ENCODE measurements at places on chromosomes 5 and 9.

- no peak for DNase-seq
These were observed 158.1 kb downstream of the ARRDC3 start for GRCh38 chr5:91224969-91225368.

- DNase-seq = no peak
These were observed 293.1 kb downstream of the PSAT1 start for GRCh38 chr9:78590068-78590467.

DNA sequence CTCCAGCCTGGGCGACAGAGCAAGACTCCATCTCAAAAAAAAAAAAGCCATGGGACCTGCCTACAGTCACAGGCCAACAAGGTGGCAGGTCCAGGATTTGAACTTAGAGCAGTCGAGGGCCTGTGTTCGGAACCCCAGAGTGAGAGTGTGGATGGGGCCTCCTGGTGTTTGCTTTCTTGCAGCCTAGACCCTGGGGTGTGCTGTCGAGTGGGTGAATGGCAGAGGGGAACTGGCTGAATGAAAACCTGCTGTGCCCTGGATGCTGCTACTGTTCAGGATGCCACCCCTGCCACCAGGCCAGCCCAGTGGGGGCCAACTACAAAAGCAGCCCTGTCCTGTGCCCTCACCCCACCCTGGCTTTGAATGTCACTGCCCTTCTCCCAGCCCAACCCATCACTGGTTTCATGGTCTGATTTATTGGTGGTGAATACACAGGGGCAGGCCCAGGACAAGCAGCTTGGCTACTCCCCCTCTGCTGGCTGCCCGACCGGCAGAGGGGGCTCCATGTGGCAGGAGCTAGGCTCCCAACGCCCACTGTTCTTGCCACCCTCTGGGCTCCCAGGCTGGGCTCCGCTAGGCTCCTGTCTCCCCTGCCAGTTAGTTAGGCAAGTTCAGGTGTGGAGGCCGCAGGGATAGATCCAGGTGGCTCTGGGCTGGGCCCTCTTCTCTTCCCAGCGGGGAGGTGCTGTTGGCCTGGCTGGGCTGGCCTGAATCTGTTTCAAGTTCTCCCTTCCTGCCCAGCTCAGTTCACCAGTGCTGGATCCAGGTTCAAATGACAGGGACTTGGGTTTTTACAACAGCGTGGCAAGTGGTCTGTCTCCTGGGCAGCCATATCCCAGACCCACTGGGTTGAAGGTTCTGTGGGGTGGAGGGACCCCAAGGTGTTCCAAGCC is 12.2 kb downstream of the FPGS start:
- DNase-seq = no peak

GRCh38 chr5:32445287-32445758 is 783 bp upstream of the ZFR start:
- no peak for DNase-seq

DNA sequence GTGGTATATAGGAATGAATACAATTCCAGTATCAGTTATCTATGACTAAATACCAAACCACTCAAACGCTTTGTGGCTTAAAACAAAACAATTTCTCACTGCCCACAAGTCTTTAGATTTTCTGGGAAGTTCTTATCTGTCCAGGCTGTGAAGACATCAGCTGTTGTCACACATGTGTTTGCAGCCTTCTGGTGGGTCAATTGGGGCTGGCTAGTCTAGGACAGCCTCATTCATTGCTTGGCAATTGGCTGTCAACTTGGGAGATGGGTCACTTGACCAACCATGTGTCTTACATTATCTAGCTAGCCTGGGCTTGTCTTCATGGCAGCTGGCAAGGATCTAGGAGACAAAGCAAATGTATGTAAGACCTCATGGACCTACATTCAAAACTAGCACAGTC is 53.8 kb upstream of the PAPPA start:
- no peak for DNase-seq

- DNase-seq = no peak
These were observed 44.6 kb upstream of the SEMA4D start for GRCh38 chr9:89542401-89543021.

- DNase-seq = no peak
These were observed 55.4 kb downstream of the FOXI1 start for GRCh38 chr5:170161069-170161468.

GRCh38 chr9:127635201-127635735 is 23.2 kb downstream of the STXBP1 start:
- no peak for DNase-seq

GRCh38 chr5:10973316-10973715 is 212.3 kb upstream of the DAP start:
- no peak for DNase-seq

- DNase-seq = no peak
These were observed 186.0 kb upstream of the KLF4 start for GRCh38 chr9:107675351-107676259.

GRCh38 chr5:15594977-15595568 is 95.1 kb downstream of the FBXL7 start:
- no peak for DNase-seq

DNA sequence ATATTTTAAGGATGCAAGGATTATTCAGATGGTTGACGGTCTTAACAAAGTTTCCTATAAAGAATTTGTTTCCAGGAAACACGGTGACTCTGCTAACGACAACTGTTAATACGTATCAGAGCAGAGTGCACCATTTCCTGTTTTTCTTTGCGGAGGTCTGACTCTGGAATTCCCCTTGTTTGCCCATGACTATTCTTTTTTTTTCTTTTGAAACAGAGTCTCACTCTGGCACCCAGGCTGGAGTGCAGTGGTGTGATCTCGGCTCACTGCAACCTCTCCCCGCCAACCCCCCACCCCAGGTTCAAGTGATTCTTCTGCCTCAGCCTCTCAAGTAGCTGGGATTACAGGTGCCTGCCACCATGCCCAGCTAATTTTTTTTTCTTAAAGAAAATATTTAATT is 115.9 kb downstream of the CDC42SE2 start:
- DNase-seq = no peak

GRCh38 chr5:59521476-59521875 is 372.1 kb downstream of the PDE4D start:
- DNase-seq = no peak

DNA sequence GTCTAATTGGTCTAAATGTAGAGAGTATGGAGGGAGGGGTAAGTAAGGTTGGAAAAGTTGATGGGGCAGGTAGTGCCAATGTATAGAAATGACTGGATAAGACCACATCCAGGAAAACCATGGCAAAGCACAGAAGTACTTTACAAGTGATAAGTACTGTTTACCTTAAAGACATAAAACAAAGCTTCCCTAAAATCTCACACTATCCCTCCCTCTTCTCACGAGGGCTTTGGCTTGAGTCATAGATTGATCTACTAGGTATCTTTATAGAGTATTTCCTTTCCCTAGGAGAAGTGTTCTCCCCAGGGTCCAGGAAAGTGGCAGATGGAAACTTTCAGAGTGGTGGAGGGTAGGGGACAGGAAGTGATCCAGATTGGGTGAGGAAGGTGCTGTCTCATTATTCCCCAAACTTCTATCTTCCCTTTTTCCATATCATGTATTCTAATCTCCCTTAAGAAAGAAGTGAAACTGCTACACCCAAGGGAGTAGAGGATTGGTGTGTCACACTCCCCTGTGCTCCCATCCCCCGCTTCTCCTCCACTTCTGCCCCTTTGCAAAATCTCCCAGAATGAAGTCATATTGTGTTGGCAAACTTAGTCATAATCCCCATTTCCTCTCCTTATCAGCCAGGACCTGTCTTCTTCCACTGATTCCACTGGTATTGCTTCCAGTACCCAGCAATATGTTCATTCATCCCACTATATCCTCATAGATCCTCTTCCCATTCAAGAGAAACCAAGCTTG is 14.6 kb downstream of the IL33 start:
- DNase-seq = no peak

DNA sequence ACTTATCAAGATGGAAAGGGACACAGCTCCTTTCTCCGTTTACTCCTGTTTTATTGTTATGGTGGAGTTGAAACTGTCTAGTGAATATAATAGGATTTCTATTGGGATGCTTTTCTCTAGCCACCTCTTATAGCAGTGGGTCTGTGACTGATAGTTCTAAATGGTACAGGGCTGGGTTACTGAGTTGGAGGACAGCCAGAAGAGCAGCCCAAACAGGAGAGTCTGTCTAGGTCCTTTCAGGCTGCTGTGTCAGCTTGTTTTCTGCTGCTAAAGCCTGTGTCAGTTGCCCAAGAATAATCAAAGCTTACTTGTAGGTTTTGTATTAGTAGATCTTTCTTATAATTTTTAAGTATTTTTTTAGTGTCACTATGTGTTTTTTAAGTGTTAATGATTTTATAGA is 356.0 kb upstream of the SEMA6A start:
- DNase-seq = no peak

DNA sequence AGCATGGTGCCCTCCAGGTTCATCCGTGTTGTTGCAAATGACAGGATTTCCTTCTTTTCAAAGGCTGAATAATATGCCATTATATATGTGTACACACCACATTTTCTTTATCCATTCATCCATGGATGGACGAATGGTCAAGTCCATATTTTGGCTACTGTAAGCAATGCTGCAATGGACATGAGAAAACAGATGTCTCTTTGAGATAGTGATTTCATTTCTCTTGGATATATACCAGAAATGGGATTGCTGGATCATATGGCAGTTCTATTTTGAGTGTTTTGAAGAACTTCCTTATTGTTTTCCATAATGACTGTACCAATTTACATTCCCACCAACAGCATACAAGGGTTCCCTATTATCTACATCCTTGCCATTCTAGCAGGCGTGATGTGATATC is 67.9 kb downstream of the TEK start:
- no peak for DNase-seq

DNA sequence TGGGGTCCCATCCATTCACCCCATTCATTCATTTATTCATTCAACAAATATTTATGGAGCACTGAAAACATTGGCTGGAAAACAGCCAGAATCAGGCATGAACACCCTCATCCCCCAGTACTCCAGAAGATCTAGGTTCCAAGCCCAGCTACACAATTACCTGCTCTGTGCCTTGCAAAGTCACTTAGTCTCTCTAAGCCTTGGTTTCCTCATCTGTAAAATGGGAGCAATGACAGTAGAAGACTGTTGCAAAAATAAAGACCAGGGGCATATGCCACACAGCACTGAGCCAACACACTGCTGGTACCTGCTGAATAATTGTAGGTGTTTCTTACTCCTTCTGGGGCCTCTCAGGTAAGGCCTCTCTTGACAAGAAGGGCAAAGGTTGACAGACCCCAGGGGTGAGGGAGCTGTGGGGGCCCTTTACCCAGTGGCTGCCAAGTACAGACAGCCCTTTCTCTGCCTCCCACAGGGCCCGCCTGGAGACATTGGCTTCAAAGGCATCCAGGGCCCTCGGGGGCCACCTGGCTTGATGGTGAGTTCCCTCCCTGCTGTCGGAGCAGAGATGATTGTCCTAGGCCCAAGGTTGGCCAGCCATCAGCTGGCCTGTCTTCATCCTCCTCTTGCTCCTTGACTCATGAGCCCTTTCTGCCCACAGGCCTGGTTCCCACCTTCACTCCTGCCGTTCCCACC is 22.6 kb upstream of the ORM1 start:
- DNase-seq = no peak

DNA sequence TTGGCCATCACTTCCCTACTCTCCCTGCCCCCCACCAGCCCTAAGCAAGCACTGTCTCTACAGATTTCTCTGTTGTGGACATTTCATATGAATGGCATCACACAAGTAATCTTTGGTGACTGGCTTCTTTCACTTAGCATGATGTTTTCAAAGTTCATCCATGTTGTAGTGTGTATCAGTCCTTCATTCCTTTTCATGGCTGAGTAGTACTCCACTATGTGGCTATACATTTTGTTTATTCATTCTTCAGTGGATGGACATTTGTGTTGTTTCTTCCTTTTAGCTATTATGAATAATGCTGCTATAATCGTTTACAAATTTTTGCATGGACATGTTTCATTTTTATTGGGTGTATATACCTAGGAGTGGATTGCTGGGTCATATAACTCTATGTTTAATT is 84.1 kb downstream of the DAP start:
- DNase-seq = no peak
